ENCODE measurements at places on chromosomes 3 and 15. TPM values are rescaled to one million over a fixed set of nuclear protein-coding genes. Genes with fewer than 3 reads are reported as not detected.

The ATP2B2 gene
- 13.9 TPM for polyA plus RNA-seq

The GPR149 gene
- polyA plus RNA-seq: not detected

The TYRO3 gene
- 72.1 TPM for polyA plus RNA-seq

The CA12 gene
- polyA plus RNA-seq: 0.68 TPM

The PLSCR2 gene
- not detected for polyA plus RNA-seq

Data from brain (organoid and tissue), 16 donors.